ENCODE measurements at places on chromosomes 5 and 9. TPM values are rescaled to one million over a fixed set of nuclear protein-coding genes. Genes with fewer than 3 reads are reported as not detected.

The TEK gene
- 6.4 TPM for total RNA-seq

The SAXO1 gene
- 0.17 TPM for total RNA-seq

The KIAA1191 gene
- total RNA-seq, result 134 TPM

The NRG2 gene
- 0.73 TPM for total RNA-seq

The SH3TC2 gene
- total RNA-seq, result 1.5 TPM

The TAF11L10 gene
- total RNA-seq, result not detected

The C9 gene
- total RNA-seq, result not detected

The ENTPD2 gene
- not detected for total RNA-seq

The PTPRD gene
- 13.1 TPM for total RNA-seq

The PCDHGA10 gene
- 14.7 TPM for total RNA-seq

The GFM2 gene
- 34.9 TPM for total RNA-seq

The CYFIP2 gene
- total RNA-seq, result 4.2 TPM

The LCNL1 gene
- 3.1 TPM for total RNA-seq

The SPINK7 gene
- not detected for total RNA-seq

The CCDC152 gene
- total RNA-seq, result 5.8 TPM

The SV2C gene
- not detected for total RNA-seq

The REEP2 gene
- 8.4 TPM for total RNA-seq

The PDE6A gene
- not detected for total RNA-seq

The SMIM33 gene
- not detected for total RNA-seq

The PCDHB2 gene
- 0.58 TPM for total RNA-seq

The IL17B gene
- total RNA-seq, result not detected

The NPR3 gene
- total RNA-seq, result 82.2 TPM

The LOX gene
- total RNA-seq, result 66.2 TPM

The PDE8B gene
- not detected for total RNA-seq

The CD180 gene
- under 0.01 TPM for total RNA-seq

The ADAMTS16 gene
- 0.17 TPM for total RNA-seq

The NR2F1-AS1 gene
- 31.4 TPM for total RNA-seq

The LCN12 gene
- total RNA-seq, result not detected

The MIER3 gene
- total RNA-seq, result 11.9 TPM

The RORB gene
- 0.87 TPM for total RNA-seq

The PITX1 gene
- 12.6 TPM for total RNA-seq

The IGFBPL1 gene
- total RNA-seq, result not detected

The LMBRD2 gene
- total RNA-seq, result 12.2 TPM

All from smooth muscle cell of trachea (primary cell).